Inflammatory macrophage (primary cell): ENCODE measurements at places on chromosomes 2 and 18.
A peak's percentile ranks its signal among the peaks of the same experiment; 100 is the strongest.

- DNase-seq, result no peak
These were observed 170.5 kb downstream of the ZBTB7C start for GRCh38 chr18:48238636-48239035.

DNA sequence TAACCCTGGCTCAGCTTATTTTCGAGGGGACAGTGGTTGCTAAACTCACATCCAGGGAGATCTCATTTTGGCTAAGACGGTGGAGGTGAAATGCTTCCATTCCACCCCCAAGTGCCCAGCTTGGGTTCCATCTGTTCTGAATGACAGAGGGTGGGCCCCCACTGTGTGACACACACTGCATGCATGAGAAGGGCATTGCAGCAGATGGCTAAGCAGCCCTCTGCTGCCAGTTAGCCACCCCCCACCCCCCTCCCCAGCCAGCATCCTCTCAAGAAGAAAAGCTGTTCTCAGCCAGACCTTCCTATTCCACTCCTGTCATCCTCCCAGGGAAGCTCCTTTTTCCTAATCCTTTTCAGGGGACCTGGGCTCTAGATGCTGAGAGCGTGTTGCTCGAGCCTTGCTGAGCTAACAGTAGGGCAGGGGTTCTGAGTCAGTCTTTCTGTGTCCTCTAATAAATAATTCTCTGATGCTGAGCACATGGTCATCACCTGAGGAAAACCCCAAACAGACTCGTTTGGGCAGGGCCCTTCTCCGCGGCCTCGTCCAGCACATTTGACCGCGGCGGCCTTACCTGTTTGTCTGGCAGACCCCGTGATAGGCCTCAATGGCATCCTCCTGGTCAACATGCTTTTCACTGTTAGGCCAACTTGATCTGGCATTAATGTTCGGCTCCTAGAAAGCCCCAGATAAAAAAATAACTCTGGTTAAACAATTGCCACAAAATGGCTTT, 49.5 kb upstream of the ACAA2 start:
- no peak for DNase-seq

- peak; percentile 14 for DNase-seq
These were observed 12.6 kb downstream of the RTP5 start for GRCh38 chr2:241882091-241882625.

DNA sequence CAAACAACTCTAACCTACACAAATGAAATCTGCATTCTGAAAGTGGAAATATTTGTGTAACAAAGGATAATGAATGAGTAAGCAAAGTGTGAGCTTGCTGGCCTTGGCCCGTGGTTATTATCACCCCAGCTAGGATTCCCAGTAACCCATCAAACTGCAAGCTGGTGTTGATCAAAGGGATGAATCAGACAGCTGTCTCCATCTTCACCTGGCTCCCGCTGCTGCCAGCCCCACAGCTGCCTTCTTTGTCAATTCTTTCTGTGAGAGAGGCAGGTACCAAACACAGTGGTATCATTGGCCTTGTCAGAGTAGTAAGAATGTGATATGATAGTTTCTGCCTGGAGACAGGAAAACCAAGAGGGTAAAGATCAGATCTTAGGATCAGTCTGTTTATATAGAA, 25.2 kb upstream of the RGPD4 start:
- DNase-seq, result no peak

DNA sequence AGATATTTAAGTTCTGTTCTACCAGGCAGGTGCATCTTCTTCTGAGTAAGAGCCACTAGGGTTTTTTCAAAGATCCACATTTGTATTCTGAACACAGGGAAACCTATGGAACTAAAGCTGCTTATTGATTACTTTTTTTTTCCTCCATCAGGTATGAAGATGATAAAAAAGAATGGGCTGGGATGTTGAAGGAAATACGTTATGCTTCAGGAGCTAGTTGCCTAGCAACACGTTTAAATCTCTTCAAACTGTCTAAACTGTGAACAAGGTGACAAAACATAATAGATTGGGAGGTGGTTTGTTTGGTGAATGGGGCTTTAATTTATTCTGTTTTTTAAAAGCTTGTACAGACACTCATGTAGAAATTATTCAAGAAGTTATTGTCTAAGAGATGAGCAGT, 15.9 kb downstream of the KLHL41 start:
- no peak for DNase-seq

DNA sequence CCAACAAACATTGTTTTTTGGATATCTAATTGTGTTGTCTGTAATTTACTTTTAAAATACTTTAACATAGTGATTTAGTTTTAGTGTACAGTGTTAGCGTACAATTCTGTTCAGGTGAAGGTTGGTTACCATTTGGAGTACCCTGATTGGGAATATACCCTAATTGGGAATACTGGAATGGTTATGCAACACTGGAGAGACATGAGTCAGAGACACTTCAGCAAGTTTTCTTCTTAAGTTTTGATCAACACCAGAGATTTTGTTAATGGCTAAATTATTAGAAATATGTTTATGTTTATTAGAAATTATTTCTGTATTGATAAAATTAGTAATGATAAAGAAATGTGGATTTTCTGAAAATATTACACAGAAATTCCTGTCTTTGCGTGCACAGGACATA, 100.3 kb upstream of the NABP1 start:
- no peak for DNase-seq

DNA sequence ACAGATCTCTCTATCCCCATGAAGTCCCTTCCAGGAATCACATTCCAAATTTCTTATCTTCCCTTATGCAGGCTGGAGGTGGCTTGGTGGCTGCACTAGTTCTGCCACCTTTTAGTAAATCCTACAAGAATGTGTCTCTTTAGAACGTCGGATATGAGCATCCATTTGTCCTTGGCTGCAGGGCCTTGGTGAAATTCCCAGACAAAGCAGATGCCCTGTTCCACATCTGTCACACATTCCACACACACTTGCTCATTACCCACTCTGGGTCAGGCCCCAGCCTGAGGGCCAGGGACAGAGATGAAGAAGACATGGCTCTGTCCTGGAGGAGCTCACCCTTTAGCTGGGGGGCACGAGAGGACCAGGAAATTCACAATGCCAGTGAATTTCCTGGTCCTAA, 31.2 kb upstream of the GPR17 start:
- DNase-seq, result no peak

DNA sequence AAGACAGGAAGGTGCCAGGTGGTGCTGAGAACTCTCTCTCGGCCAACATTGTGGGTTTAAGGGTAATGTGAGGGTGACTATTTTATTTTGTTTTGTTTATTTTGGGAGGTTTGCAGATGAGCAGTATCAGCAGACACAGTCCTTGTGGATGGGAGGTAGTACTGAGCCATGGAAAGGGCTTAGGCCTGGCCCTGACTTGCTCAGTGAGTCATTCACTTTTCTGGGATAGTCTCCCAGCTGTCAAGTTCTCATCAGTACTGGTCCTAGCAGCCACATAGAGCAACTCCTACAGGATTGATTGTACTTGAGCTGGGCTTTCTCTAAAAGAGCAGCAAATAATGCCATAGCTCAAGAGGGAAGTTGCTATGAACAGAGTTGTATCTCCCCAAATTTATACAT, 175.2 kb downstream of the LOXHD1 start:
- no peak for DNase-seq

- no peak for DNase-seq
These were observed 92.1 kb upstream of the DOK6 start for GRCh38 chr18:69308619-69309018.

DNA sequence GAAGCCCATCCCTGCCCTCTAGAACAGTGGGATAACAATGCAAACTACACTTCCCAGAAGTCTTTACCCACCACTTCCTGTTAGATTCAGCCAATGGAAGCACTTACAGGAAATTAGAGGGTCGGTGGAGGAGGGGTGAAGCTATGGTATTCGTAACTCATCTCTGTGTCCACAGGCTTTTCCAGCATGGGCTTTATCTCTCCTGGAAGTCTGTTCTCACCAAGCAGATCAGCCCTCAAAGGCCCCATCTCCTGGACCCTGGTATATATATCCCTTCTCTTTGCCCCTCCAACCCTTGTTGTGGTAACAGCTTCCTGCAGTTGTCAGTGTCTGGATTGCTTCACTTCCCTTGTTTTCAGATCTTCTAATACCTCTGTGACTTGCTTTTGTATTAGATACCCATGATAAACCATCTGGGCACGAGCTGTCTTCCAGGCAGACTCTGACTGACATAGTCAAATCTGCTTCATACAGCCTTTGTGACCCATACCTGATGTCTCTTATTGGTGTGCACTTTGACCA, 475.0 kb upstream of the POU3F3 start:
- DNase-seq, result peak; percentile 24

DNA sequence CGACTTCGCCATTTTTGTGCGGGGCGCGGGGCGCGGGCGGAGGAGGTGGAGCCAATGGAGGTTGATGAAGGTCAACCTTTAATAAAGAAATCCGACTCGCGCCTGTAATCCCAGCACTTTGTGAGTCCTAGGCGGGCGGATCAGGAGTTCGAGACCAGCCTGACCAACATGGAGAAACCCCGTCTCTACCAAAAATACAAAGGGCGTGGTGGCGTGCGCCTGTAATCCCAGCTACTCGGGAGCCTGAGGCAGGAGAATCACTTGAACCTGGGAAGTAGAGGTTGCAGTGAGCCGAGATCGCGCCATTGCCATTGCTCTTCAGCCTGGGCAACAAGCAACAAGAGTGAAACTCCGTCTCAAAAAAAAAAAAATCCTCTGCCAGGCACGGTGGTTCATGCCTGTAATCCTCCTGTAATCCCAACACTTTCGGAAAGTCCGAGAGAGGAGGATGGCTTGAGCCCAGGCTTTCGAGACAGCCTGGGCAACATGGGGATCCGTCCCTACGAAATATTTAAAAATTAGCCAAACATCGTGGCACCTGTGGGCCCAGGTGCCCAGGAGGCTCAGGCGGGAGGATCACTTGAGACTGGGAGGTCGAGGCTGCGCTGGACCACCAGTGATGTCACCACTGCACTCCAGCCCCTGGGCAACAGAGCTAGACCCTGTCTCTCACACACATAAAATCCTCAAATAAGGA, 493 bp upstream of the PREB start:
- no peak for DNase-seq

DNA sequence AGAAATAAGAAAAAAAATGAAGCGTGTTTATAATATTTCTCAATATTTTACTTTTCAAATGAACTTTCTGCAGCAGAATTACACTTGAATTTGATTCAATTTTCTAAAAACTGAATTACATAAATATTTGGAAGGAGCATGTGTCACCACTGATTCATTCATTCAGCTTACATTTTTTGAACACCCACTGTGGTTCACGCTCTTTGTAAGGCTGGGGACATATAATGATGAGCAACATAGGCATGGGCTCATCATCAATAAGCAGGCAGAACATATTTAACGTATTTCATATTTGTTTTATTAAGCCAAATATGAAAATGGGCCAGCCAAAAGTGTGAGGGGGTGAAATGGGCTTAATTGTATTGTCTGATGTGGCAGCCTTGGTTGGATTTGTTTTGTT, 209.1 kb downstream of the CTNNA2 start:
- no peak for DNase-seq

DNA sequence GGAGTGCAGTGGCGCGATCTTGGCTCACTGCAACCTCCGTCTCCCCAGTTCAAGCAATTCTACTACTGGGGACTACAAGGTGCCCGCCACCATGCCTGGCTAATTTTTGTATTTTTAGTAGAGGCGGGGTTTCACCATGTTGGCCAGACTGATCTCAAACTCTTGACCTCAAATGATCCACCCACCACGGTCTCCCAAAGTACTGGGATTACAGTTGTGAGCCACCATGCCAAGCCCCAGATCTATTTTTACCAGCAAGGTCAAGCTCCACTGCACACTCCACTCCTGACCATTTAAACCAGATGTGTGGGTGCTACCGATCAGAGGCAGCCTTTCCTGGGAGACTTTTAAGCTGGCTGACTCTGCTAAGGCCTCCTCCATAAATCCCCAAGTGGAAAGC, 67.5 kb upstream of the CD226 start:
- no peak for DNase-seq

DNA sequence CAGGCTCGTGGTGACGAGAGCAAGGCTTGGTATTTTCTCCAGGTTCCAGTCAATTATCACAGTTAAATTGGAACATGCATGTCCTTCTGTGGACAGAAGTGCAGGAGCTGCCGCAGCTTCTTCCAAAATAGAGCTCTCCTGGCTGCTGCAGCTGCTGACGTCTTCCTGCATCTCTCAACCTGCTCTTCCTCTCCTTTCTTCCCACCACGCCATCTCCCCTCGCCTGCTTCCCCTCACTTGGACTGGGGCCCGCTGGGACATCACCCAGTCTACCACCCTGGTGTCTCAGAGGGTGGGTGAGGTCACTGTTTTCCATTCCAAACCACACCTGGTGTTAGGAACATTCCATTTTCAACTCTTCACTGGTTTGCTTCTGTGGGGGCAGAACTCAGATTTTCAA, 41.4 kb downstream of the SPP2 start:
- no peak for DNase-seq

DNA sequence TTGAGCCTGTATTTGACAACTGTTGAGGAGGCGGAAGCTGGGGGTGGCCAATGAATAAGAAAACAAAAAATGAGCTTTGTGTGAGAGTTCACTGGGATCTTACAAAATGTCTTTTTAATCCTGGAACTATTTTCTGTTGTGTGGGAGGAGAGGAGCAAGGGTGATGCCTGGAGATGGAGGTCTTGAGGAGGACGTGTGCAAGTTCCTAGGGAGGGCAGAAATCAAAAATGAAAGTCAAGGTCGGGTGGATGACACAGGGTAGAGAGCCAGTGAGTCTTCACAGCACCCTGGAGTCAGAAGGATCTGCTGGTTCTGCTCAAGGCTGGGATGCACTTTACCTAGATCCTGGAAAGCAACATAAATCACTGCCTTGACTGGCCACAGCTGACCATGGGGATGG, 180.3 kb upstream of the PKDCC start:
- no peak for DNase-seq
